Kidney epithelial cell (primary cell): ENCODE measurements at places on chromosomes 4 and X. TPM values are rescaled to one million over a fixed set of nuclear protein-coding genes. Genes with fewer than 3 reads are reported as not detected.

Gene MAP7D2
- total RNA-seq, result 2.0 and 2.1 TPM in 2 replicates

Gene AREG
- 95.3 and 98.0 TPM in 2 replicates for total RNA-seq

Gene SHOX
- not detected in 2 replicates for total RNA-seq

Gene SMARCA1
- 32.7 and 34.0 TPM in 2 replicates for total RNA-seq

Gene SLC10A4
- 0.48 and 0.58 TPM in 2 replicates for total RNA-seq

Gene SOX3
- not detected in 2 replicates for total RNA-seq

Gene GAGE12H
- not detected in 2 replicates for total RNA-seq

DNA sequence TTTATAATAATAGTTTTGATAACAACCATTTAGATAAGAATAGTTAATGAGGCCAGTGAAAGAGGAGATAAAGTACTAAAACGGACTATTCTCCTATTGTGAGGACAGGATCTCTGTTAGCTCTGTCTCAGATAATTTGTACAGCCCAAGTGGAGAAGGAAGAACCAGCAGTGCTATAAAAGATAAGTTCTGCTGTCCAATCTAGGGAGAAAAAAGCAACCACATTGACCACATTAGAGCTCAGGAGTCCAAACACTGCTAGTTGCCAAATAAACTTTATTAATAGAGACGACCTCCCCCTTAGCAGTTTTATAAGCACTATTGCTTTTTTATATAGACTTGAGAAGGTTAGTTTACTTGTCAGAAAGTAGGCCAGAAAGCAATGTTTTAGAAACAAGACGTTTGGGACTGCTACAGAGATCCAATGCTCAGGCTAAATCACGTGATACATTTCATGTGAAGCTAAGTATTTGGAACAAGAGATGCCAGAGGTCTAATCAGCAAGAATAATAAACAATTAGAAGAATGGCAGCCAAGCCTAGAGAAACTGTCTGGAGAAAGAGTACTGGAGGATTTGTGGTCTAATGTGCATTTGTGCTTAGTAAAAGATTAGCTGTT is 15.9 kb downstream of the IL15 start:
- DNase-seq, result no peak

DNA sequence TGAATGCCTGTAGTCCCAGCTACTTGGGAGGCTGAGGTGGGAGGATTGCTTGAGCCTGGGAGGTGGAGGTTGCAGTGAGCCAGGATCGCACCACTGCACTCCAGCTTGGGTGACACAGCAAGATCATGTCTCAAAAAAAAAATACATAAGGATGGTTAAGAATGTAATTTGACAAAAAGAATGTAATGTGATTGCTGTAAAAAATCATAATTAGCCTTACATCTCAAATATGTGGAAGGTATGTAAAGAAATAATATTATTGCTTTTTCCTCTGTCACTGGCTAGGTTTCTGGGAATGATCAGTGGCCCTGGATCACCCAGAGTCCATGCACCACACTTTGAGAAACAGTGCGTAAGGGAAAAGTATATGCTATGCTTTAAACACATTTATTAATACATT is 106.1 kb upstream of the C1GALT1C1 start:
- no peak for DNase-seq

DNA sequence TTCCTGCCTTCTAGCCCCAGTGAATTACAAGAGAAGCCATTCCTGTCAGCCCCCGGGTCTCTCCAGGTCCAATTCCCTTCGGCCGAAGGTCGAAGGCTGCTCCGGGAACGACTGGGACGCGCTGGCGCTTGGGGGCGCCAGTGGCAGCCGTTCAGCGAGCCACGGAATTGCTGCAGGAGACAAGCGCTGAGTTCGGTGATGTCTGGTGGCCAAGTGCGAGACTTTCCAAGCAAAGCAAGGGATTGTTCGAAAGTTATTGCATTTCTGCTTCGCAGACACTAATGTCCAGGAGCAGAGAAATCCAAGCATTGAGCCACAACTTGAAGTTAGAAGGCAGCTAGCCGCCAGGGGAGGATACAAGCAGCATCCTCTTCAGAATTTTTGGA is 1.1 kb upstream of the DKK2 start:
- no peak for DNase-seq

DNA sequence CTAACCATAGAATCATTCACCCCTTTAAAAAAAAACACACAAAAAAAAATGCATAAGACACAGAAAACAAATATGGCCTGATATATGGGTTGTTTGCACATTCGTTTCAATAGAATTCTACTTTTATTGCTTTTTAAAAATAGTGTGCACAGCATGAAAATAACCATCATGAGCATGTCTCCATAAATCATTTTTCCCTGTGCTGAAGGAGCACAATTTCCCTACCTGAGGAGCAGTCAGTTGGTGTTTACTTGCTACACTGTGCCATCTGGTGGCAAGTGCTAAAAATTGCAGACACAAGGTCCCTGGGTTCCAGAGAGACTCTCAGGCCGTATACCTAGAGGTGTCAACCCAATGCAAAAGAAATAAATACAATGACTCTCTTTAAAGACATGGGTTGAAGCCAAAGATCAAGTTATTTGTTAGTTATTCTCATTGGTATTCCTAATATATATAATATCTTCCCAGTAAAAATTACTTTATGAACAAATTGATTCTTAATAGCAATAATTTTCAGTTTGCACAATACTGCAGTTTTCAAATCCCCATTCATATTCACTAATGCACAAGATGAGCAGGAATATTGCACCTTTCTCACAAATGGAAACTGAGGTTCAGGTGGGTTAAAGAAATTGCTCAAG is 551.4 kb downstream of the IQCM start:
- DNase-seq, result peak; percentile 10

DNA sequence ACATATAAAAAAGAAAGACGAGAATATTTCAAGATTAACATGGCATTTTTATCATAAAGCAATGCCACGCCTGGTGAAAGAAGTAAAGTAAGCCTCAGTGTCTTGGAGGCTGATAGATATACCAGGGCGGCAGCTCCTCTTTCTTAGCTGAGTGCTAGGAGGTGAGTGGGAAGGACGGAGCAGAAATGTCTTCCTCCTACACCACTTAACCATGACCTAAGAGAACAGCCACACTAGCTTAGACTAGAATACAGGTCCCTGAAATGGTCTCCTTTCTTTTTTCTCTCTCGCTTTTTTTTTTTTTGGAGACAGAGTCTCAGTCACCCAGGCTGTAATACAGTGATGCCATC is 75.0 kb downstream of the NAF1 start:
- DNase-seq, result no peak

DNA sequence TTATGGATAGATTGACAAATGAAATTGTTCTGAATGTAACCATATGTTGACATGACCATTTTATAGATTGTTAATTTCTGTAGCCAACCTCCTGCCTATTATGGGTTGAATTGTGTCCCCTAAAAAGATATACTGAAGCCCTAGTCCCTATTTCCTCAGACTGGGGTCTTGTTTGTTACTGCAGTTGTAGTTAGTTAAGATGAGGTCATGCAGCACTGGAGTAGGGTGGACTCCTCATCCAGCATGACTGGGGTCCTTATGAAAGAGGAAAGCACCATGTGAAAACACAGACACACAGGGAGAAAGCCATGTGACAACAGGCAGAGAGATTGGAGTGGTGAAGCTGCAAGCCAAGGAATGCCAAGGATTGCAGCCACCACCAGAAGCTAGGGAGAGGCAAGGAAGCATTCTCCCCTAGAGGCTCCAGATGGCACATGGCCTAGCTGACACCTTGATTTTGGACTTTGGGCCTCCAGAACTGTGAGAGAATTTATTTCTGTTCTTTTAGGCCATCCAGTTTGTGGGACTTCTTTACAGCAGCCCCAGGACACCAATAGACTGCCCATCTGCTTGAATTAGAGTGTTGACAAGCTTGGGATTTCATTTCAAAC is 14.0 kb downstream of the MTM1 start:
- no peak for DNase-seq

DNA sequence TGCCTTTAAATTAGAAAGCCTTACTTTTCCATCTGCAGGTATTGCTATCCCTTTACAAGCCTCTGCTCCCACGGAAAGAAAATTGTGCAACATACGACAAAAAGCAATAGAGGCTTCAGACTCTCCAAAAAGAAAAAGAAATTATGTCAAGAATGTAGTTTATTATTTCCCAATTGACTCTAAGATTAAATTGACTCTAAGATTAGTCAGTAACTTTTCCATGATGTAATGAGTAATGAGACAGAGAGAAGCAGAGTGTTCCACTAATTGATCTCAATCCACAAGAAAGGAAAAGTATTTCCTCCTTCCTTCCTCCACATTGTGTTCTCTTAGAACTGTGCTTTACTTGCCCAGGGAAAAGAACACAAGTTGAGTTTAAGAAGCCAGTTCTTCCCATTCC is 345.7 kb upstream of the HS3ST1 start:
- no peak for DNase-seq

GRCh38 chr4:45971108-45971507 is 152.7 kb downstream of the GABRG1 start:
- DNase-seq, result no peak

DNA sequence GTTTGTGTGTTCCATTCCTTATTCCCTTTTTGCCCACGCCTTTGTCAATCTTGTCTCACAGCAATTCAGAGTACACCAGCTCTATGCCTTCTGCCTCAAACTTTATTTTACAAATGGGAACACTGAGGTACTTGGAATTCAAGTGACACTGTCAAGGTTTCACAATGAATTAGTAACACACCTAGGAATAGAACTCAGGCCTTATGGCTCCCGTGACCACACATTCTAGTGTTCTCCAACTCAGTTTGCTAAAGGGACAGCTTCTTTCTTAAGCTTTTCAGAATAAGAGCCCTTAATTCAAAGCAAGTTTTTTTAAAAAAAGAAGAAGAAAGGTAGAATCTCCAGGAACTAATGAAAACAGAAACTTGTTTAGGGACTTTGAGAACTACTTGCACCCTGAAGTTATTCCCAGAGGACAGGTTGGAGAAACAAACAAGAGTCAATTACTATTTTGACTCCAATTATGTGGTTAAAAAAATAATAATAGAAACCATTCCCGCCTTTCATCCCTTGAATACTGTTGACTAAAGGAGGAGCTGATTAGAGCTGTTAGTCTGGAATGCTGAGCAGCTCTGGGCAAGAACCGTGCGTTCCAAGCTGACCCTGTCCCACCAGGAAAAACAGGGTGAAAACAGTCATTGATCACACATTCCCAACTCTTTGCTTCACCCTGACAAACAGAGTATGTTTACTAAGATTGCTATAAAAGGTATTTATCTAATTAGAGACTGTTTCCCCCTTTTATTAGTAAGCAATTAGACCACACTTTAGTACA is 408.8 kb upstream of the CNKSR2 start:
- no peak for DNase-seq

DNA sequence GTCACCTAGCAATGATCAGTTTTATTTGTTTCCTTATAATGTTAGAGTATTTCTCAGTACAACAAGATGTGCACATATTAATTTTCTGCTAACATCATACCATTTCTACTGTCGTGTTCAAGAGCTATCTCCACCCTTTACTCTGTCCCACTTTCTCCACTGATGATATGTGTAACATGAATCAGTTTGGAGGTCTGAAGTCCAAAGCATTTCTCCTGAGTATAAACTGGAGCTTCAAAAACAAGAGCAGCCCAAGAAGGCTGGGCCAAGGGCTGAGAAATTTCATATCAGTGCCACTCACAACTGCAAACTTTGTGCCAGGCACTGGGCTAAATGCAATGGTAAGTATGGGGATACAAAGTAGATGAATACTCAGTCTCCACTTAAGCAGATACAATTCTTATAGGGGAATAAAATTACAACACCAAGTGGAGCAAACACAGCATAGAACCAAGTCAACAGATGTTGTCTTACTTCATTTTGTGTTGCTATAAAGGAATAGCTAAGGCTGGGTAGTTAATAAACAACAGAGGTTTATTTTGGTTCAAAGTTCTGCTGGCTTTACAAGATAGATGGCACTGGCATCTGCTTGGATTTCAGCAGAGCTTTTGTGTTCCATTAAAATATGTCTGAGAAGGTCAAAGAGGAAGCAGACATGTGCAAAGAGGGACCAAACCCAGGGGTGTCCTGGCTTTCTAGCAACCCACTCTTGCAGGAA is 44.2 kb downstream of the AMELX start:
- no peak for DNase-seq

GRCh38 chrX:14032406-14032805 is 2.7 kb upstream of the GEMIN8 start:
- no peak for DNase-seq

DNA sequence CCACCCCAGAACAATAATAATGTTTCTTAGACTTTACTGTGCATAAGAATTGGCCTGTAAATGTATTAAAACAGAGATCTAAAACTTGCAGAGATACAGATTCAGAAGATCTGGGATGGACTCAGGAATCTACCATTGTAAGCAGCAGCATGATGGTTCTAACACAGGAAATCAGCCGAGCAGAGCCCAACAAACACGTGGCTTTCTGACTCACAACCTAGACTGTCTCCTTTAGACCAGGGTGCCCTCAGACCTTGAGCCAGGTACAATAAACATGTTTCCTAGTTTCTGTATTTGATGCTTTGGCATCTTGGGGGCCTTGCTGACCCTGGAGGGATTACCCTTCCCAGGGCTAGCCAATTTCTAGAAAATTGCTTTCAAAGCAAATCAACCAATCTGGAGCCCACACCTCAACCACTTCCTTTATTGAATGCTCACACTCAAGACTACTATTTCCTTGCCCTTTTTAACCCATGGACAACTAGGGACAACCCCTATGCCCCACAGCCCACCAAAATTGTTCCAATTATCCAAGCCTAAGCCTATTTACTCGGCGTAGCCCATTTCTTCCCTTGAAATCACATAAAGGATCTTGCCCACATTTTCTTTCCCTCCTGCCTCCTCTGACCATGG is 80.5 kb downstream of the TBC1D9 start:
- peak; percentile 29 for DNase-seq

- DNase-seq, result no peak
Measured at GRCh38 chr4:177408023-177408422, 34.2 kb downstream of the AGA start.

GRCh38 chr4:152039023-152039481 is 278.2 kb upstream of the GATB start:
- no peak for DNase-seq

GRCh38 chrX:96692890-96693289 is 8.2 kb downstream of the DIAPH2 start:
- no peak for DNase-seq

GRCh38 chr4:184104419-184105101 is 113.1 kb downstream of the ENPP6 start:
- DNase-seq, result no peak

GRCh38 chr4:109094056-109094455 is 208.4 kb downstream of the COL25A1 start:
- no peak for DNase-seq

DNA sequence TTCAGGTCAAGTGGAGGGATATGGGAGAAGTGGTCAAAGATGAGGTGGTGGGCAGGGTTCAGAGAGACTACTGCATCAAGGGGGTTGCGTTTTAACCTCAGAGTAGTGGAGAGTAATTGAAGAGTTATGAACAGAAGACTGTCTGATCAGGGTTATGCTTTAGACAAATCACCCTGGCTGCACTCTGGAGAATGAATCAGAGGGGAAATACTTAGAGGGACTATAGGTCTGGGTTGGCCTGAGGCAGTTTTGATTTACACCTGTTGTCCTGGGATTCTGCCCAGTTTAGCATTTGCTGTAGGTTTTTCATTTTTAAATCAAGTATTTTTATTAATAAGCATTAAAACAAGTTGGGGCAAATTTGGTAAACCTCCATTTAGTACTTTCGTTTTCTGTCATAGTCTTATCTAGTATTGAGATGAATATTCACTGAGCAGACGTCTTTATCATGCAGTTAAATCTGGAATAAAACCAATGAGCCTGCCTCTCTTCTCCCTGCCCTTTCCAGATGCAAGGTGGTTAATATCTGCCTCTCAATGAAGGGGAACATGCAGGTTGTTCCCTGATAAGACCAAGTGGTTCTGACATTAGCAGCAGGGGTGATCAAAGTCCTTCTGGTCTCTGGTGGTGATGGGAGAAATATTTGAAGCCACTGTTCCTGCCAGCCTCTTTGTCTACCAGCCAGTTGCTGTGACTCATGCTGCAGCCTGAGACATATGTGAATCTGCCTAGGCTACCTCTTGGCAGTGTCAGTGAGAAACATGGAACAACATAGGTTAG is 116.0 kb upstream of the RPS6KA3 start:
- DNase-seq, result no peak
